Stimulated activated CD4-positive, alpha-beta T cell treated with anti-CD3 and anti-CD28 coated beads, Interleukin-1b, Interleukin-23, amount 100 ng/mL, for 1 hour (primary cell): ENCODE measurements at places on chromosomes 2 and 18.

- no peak for DNase-seq
Observed at GRCh38 chr2:9345343-9345742, 78.0 kb downstream of the ITGB1BP1 start.

GRCh38 chr18:67513280-67513679 lies 3.2 kb downstream of the DSEL start:
- DNase-seq: no peak

DNA sequence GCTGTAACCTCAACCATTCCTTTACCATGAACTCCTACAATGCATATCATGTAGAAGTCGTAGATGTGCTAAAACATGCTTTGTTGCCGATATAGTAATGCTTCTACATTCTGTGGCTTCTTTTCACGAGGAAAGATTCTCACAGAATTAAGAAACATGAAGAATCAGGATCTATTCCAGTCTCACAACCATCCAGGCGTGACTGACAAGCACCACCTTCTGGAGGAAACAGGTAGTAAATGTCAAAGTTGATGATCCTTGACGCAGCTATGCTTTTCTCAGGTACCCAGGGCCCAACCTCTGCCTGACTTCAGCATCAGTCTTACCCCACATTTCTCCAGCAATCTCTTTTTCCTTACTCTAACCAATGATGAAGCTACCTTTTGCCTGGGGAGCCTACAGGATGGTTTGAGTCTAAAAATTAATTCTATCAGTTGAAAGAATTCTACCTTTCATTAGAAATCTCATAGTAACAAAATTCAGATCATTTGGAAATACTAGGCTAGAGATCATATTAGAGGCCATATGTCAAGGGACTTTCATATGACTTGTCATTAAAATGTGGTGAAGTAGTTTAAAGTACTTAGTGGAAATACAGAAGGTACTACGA lies 123.3 kb upstream of the RND3 start:
- no peak for DNase-seq

DNA sequence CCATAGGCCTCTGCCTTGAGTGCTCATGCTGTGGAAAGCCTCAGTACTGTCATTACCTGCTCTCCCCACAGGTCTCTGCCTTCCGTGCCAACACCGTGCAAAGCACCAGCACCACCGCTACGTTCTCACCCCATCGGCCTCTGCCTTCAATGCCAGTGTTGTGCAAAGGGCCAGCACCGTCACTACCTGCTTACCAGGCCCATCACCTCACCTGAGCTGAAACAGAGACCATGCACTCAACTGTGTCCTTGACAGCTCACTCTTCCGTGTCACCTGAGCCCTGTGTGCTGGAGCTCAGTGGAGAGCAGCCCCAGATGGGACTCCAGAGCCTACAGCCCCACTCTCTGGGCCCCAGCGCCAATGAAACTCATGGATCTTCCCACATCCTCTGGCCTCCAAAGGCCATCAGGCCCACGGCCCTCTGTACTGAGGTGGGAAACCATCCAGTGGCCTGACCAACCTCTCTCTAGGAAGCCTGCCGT lies 62.7 kb downstream of the ZNF516 start:
- DNase-seq: no peak

GRCh38 chr2:230739961-230740360 lies 27.3 kb downstream of the CAB39 start:
- no peak for DNase-seq
